Activated T-cell treated with anti-CD3 and anti-CD28 coated beads for 1 hour (primary cell): ENCODE measurements at places on chromosomes 5 and 9.

DNA sequence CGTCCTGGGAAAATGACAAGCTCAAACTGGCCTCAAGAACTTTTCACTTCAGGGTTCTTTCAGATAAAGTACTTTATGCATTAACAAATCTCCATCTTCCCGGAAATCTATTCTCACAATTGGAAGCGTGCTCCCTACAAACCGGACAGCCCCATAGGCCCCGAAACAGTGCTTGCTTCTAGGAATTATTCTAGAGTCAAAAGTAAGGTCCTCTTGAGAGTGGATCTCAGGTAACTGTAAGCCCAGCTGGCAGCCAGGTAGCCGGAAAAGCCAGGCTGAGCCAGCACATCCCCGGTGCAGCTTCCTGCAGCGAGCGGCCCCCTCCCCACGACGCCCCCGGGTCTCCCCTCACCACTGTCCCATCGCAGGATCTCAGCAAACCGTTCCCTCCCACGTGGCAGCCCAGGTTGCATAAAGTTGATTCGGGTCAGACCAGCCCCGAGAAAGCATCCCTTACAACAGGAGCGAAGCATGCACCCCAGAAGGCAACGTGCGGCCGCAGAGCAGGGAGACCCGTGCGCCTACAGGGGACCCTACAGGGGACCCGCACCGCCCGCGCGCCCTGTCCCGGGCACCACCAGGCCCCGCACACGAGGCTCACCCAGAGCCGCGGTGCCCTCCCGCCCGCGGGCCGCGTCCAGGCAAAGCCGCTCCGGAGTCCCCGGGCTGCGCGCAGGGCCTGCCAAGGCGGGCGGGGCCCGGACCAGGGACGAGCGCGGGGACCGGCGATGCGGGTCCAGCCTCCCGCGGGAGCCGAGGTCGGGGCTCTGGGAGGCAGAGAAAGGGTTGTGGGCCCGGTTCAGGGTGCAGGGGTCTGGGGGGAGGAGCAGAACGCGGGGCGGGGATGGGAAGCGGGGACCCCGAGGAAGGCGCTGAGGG lies 920 bp downstream of the LPCAT1 start:
- no peak for DNase-seq

- DNase-seq, result no peak
These were observed 9.1 kb upstream of the PSIP1 start for GRCh38 chr9:15519831-15520230.

GRCh38 chr9:25752398-25752797 lies 74.2 kb upstream of the TUSC1 start:
- no peak for DNase-seq

GRCh38 chr5:42951293-42951840 lies 88.8 kb downstream of the ANXA2R start:
- DNase-seq, result peak; percentile 54

DNA sequence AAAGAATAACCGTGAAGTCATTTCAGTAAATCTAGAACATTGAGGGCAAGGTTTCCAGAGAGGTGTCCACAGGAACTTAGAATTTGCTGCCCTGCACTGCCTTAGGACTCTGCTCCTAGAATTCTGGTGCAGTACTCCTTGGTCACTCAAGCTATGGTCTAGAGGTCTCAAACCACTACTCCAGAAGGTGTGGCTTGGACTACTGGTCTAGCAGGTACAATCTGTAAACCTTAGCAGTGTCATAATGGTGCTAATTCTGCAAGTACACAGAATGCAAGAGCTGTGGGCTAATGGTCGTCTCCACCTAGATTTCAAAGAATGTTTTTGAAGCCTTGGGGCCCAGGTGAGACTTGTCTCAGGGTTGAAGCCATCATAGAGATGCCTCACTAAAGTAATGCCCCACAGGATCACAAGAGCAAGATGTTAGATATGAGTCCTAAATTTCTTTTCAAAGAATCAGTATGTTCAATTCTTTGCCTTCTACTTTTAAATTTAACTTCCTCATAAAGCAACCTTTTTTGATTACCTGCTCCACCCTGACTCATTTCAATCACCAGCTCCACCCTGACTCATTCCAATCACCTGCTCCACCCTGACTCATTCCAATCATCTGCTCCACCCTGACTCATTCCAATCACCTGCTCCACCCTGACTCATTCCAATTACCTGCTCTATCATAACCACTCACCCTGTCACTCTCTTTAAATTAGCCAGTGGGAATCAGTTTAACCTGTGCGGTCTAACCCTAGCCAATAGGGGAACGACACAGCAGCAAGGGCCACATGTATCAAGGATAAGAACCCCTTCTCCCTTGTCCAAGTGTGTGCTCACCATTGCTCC lies 1111.8 kb upstream of the ACO1 start:
- no peak for DNase-seq

DNA sequence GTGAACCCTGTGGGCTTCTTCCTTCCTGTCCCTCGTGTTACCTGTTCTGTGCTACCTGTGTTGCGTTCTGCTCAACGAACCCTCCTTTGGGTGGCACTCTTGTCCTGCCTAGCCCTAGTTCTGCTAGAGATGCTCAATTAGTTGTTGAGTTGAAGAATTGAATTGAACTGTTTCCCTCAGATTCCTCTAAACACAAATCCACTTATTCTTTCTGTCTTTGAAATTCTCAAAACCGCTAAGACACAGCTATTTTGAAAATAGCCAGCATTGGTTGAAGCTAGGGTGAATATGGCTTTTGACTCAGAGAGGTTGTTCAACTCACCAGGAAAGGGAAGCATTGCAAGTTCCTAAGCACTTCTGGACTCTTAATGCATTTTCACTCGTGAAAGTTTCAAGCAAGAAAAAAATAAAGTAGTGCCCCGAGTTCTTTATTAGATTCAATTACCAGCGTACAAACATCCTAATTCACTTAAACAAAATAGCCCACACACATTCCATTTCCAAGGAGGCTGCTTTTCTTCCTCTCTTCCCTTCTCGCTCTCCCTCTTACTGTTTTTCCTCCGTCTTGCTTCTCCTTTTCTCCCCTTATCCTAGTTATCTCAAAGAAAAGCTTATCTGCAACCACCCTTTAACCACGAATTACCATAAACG lies 642 bp upstream of the ITGA1 start:
- no peak for DNase-seq

DNA sequence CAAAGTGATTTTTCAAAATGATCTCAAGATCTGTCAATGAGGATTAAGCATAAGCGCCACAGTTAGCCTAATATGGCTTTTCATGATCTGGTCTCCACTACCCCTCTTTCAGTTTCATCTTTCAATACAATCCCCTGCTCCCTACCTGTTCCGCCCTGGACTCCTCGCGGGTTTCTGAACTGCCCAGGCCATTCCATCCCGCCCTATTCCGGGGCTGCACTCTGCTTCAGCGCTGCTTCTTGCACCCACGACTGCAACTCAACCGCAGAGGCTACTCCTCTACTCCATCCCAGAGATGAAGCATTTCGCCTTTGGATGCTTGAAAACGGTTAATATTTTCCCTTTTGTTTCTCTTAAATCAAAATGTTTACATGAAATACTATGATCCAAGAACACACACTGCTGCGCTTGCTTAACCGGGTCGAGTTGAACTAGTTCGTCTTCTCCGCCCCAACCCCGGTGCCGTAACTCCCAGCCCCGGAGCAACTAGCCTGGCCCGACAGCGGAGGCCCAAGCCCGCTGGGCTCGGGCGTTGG lies 716 bp upstream of the OTULIN start:
- no peak for DNase-seq
